ENCODE measurements at places on chromosomes 3 and 15.

- DNase-seq: peak; percentile 45
Measured at GRCh38 chr3:73530022-73530396, 94.7 kb downstream of the PDZRN3 start.

DNA sequence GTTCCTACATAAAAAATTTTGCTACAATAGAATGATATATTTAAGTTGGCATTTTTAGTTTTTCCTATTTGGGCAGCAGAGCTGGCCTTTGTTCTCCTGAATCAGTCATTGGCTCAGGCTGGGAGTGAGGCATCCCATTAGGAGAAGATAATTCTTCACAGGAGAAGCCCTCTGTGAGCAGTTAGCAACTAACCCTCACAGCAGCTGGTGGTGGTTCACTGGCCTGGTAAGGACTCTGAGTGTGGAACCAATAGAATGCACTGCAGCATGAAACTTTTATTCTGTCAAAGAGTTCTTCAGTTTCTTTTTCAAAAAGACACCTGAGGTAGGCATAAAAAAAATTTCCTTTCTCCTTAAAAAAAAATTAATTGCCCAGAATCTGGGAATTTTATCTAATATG is 562.6 kb downstream of the ZNF385D start:
- DNase-seq: no peak

GRCh38 chr3:97658668-97659285 is 105.8 kb upstream of the ARL6 start:
- peak; percentile 1 for DNase-seq

- DNase-seq: no peak
Measured at GRCh38 chr3:42184651-42185443, 81.1 kb downstream of the CCK start.

DNA sequence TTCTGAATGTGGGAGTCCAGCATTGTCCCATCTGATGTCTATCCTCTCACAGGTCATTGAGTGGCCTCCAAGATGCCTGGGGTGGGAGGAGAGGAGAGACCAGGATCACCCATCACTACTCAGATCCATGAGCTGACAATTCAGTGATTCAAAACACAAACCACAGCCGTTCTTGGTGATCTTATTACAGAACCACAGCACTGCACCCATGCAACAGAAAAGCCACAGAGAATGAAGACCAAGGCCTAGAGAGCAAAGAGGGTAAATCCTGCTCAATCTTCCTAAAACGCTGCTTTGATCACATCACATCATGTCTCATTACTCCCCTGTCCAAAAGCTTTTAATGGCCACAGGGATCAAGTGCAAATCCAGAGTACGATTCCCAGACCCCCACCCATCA is 23.5 kb downstream of the ANP32A start:
- DNase-seq: no peak

GRCh38 chr3:88509582-88509981 is 359.8 kb downstream of the C3orf38 start:
- DNase-seq: no peak

DNA sequence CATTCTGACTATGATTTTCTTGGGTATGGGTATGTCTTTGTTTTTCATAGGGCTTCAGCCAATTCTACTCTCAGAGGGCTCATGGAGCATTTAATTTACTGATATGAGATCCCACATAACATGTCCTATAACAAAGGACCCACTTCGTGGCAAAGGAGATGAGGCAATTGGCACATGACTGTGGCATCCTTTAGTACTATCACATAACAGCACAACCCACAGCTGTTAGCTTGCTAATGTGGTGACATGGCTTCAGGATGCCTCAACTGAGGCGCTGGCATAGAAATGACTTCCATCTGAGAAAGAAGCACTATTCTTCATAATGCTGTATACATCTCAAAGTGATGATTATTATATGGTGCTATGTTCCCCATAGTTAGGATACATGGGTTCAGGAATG is 48.1 kb upstream of the RFX7 start:
- DNase-seq: no peak

DNA sequence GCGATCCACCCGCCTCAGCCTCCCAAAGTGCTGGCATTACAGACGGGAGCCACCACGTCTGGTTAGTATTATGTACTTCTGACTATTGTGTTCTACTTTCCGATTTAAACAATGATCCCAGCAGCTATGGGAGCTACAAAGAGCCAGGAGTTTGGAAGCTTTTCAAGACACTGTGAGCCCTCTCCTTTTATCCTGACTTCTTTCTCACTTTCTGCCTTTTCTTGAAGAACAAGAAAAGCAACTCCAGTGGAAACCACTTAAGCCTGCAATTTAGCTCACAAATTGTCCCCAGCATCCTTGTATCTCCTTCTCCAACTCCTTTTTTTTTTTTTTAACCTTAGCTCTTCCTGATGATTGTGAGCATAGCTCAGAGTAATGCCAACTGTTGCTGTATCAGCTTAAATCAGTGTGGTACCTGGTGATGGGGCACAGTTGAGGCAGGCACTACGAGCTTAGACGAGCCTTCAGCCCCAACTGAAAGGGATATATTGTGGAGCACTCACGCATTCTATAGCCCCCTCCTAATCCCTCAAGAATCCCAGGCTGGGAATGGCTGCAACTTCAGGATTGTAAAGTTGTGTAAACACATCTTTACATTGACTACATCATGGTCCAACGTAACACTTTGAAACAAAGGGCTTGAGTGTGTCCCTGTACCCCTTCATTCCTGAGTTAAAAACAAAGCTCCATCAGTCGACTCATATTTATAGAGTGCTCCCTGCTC is 677.0 kb downstream of the FHIT start:
- DNase-seq: no peak

DNA sequence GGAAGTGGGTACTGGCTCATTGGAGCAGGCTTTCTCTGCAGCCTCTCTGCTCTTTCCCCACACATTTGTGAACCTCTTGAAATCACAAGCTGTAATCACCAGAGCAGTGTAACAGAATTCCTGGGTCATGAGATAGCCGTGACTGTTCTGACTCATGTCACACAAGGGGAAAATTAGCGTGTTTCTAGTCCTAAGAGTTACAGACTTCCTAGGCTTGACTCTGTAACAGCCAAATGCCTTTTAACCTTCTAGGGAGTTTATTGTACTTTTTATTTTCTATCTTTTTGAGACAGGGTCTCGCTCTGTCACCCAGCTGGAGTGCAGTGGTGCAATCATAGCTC is 54.7 kb upstream of the TRAK1 start:
- DNase-seq: peak; percentile 79

DNA sequence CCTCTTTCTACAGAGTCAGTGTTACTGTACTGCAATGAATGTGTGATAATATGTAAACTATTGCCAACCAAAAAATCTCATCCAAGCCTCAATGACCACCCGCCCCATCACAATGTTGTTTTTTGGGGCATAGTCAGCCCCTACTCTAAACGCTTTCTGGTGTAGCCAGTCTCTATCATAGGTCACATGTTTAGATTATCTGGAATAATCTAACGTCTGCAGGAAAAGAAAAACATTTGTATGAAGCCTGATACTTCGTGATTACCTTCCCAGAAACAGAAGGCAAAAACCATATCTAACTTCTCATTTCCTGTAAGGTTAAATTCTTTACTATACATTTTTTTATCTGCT is 1331.8 kb upstream of the GBE1 start:
- DNase-seq: no peak

- no peak for DNase-seq
Measured at GRCh38 chr3:188687389-188687788, 484.4 kb upstream of the TPRG1 start.

DNA sequence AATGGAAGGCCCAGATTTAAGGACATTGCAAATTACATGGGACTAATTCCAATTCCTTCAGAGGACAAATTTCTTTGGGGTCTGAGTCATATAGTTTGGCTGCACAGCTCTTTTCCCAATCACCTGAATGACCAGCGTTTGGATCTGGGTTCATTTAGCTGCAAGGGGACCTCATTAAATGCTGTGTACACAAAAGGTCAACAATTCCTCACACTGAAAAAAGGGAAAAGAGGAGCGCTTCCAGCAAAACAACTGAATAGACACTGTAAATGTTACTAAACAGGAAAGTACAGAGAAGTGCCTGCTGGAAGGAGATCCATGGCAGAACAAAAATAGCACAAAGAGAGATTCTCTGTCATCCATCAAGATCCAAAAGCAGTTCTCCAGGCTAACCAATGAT is 356.0 kb upstream of the LMCD1 start:
- no peak for DNase-seq

- DNase-seq: no peak
Measured at GRCh38 chr3:39277893-39278615, 1.8 kb downstream of the CX3CR1 start.

DNA sequence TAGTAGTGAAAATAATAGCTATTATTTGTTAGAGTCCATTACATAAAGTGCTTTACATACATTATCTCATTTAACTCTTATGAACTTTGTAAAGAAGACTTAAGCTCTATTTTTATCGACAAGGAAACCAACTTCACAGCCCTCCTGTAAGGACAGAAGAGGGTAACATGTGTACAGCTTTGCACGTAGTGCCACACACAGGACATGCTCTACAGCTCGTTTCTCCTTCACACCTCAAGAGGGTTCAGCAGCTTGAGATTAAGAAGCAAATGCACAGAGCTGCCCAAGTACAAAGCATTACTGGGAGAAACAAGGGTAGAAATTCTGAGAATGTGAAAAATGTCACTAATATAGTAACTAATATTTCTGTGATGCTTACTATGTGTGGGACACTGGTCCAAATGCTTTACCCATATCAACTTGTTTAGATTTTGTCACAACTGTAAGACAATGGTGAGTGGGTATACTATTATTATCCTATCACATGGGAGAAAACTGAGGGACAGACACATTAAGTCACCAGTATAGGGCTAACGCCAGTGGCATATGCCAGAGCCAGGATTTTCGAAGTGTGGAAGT is 327.8 kb downstream of the CTNNB1 start:
- no peak for DNase-seq

GRCh38 chr15:45486317-45486716 is 36.2 kb downstream of the SLC30A4 start:
- DNase-seq: no peak

GRCh38 chr3:140710711-140711389 is 33.0 kb downstream of the TRIM42 start:
- no peak for DNase-seq

DNA sequence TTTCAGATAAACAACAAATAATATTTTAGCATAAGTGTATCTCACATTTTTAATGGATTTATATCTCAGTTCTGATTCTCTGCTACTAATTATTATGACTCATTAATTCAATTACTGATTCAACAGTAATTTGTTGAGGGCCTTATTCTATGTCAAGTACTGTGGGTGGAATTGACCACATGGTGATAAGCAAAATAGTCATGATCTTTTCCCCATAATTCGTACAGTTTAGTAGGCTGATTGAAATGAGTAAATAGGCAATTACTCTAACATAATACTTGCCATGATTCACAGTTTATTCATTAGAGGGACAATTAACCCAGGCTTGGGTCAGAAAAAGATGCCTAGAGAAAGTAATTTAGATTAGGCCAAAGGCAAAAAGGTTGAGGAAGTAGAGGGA is 60.9 kb upstream of the SLC4A7 start:
- no peak for DNase-seq

- DNase-seq: no peak
Measured at GRCh38 chr3:59006634-59007517, 42.9 kb downstream of the CFAP20DC start.

- no peak for DNase-seq
Measured at GRCh38 chr15:66737243-66738010, 35.4 kb downstream of the SMAD6 start.

DNA sequence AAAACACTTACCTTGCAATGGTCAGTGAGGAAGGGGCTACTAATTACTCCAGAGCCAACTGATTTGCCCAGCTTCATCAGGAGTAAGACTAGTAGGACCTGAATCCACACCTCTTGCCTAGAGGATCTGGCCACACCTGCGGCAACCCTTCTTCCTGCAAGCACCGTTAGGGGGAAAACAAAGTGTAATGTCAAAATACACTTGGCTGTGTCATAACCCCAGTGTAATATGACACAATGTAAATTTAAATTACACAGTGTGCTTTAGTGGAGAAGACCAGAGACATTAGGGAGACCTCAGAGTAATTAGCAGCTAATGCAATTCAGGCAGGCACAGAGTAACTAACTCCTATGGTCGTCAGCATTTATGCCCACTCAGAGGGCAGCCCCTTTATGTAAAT is 308.5 kb upstream of the ARRDC4 start:
- DNase-seq: no peak

DNA sequence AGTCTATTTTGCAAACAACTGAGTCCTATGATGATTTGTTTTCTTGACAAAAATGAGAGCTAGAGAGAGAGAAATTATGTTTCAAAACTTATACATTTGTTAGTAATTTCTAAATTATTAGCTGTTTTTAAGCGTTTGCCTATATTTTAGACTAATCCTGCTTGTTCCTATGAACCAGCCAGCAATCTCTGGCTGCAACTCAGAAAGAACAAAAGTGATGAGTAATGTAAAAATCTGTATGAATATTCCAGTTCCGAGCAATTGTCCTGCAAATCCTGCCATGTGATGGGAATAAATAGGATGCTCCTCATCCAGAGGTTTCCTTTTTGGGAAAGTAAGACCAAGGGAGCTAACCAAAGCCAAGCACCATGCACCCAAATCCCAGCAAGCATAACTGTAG is 228.3 kb upstream of the GBE1 start:
- DNase-seq: no peak

- DNase-seq: no peak
Measured at GRCh38 chr15:33083232-33084081, 111.1 kb downstream of the FMN1 start.

DNA sequence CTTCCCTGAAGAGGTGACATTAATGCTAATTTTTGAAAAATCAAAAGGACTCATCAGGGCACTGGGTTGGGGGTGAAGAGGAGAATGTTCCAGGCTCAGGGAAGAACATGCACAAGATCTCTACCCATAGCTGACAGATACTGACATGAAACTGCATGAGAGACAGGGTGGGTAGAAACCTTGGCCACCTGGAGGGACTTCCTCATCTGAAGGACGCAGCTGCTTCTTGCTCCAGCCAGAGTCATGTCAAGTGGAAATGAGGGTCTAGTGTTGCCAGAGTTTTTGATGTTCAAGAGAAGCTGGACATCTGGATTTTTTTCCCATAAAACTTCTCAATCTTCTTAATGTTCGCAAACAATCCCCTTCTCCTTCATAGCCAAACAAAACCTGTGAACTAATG is 29.7 kb downstream of the AMOTL2 start:
- no peak for DNase-seq

- DNase-seq: no peak
Measured at GRCh38 chr3:152621967-152622810, 212.7 kb upstream of the P2RY1 start.

DNA sequence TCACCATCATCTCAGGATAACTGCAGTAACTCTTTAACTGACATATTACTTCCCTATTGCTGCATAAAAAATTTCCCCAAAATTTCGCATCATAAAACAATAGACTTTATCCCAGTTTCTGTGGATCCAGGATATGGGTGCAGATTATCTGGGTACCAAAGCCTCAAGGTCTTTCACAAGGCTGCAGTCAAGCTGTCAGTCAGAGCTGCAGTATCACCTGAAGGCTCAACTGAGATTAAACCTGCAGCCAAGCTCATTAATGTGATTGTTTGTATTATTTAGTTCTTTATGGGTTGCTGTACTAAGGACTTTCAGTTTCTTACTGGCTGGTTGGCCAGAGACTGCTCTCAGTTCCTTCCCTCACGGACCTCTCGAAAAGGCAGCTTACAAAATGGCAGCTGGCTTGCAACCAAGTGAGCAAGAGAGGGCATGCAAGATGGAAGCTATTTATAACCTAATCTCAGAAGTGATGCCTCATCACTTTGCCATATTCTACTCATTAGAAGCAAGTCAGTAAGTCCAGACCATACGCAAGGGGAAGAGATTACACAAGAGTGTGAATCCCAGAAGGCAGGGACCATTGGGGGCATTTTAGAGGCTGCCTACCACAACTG is 54.9 kb downstream of the DCUN1D1 start:
- no peak for DNase-seq
